ENCODE measurements at places on chromosomes 13 and 19. TPM values are rescaled to one million over a fixed set of nuclear protein-coding genes. Genes with fewer than 3 reads are reported as not detected.

The CD79A gene
- not detected for total RNA-seq

The RASGRP4 gene
- total RNA-seq = not detected

The HOMER3 gene
- total RNA-seq = 64.1 TPM

The C19orf25 gene
- total RNA-seq = 29.6 TPM

The ZNF587B gene
- total RNA-seq = 25.1 TPM

The IRGC gene
- not detected for total RNA-seq

The FFAR3 gene
- total RNA-seq = not detected

The KLHL1 gene
- total RNA-seq = not detected

The PTPRH gene
- total RNA-seq = 3.9 TPM

The CEACAM8 gene
- not detected for total RNA-seq

The ZNF567 gene
- 4.2 TPM for total RNA-seq

The KXD1 gene
- total RNA-seq = 92.8 TPM

The CEACAM7 gene
- not detected for total RNA-seq

The FPR3 gene
- total RNA-seq = not detected

The SIGLEC9 gene
- under 0.01 TPM for total RNA-seq

The ZNF667 gene
- 0.97 TPM for total RNA-seq

The KLK15 gene
- not detected for total RNA-seq

The ZNF610 gene
- 0.97 TPM for total RNA-seq

The SYNGR4 gene
- not detected for total RNA-seq

The NALCN gene
- 1.7 TPM for total RNA-seq

The BEST2 gene
- not detected for total RNA-seq

The PTPRS gene
- 114 TPM for total RNA-seq

The PSG11 gene
- total RNA-seq = not detected

The CFAP97D2 gene
- not detected for total RNA-seq

The TINCR gene
- total RNA-seq = not detected

The FCER2 gene
- total RNA-seq = not detected

The MCOLN1 gene
- 5.5 TPM for total RNA-seq

The TSKS gene
- total RNA-seq = 0.43 TPM

The PRX gene
- total RNA-seq = 1.9 TPM

The TMEM86B gene
- 1.7 TPM for total RNA-seq

The HIPK4 gene
- total RNA-seq = under 0.01 TPM
